ENCODE measurements at places on chromosomes 13 and 19.

DNA sequence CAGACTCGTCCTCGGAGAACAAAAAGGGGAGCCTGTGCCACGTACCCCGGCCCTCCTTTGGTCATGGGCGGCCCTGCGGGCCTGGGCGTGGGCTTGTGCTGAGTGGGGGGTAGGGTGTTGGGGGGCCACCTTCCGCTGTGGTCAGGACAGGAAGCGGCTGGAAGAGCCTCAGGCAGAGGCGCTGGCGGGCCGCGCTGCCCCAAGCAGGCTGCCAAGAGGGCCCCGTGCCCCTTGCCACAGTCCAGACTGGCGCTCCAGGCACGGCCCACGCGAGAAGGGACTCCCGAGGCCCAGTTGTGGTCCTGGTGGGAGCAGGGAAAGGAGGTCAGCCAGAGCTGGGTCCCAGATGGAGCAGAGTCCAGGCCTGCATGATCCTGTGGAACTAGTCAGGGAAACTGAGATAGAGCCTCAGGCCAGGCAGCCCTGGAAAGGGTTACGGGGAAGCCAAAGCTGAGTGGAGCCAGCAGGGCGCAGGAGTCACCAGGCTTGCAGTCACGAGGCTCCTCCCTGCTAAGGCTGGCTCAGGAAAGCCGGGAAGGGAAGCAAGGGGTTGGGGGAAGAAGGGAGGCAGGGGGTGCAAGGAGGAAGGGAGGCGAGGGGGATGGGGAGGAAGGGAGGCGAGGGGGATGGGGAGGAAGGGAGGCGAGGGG, 135.0 kb downstream of the CRYL1 start:
- H3K27me3 ChIP-seq = no peaks in the 10 kb centered on the region
- no peaks in the 10 kb centered on the region for H3K4me1 ChIP-seq
- no peak overlapping the region for H3K27ac ChIP-seq
- H3K4me3 ChIP-seq = no peak overlapping the region
- no peak for DNase-seq
- no peaks in the 10 kb centered on the region for H3K36me3 ChIP-seq

GRCh38 chr13:63124863-63125262, 1709.2 kb upstream of the PCDH20 start:
- no peak for DNase-seq
- no peaks in the 10 kb centered on the region for H3K27me3 ChIP-seq
- H3K36me3 ChIP-seq = no peaks in the 10 kb centered on the region
- H3K4me3 ChIP-seq = no peak overlapping the region
- H3K4me1 ChIP-seq = no peaks in the 10 kb centered on the region
- no peak overlapping the region for H3K27ac ChIP-seq

DNA sequence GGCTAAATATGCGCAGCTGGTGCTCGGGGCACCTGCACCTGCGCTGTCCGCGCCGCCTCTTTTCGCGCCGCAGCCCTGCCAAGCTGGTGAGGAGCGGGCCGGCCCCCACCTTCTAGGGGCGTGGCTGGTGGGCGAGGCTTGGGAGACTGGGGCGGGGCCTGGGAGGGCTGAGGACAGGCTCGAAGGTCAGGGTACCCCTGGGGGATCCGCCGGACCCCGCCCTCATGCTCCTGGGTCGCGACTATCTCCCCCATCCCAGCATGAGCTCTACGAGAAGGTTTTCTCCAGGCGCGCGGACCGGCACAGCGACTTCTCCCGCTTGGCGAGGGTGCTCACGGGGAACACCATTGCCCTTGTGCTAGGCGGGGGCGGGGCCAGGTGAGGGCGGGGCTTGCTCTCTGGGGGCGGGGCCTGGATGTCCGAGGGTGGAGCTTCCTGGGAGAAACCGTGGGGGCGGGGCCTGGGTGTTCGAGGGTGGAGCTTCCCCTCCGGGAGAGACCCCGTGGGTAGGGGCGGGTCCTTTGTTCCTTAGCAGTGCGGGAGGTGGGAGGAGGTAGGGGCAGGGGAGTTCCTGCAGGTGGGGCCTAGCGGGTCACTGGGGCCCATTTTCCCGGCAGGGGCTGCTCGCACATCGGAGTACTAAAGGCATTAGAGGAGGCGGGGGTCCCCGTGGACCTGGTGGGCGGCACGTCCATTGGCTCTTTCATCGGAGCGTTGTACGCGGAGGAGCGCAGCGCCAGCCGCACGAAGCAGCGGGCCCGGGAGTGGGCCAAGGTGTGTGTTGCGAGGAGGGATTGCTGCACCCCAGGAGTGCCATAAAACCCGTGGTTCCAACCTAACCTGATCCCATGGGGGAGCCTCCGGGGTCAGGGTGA, 19.7 kb downstream of the PNPLA6 start:
- no peaks in the 10 kb centered on the region for H3K4me1 ChIP-seq
- H3K4me3 ChIP-seq = no peak overlapping the region
- no peak for DNase-seq

- no peaks in the 10 kb centered on the region for H3K27me3 ChIP-seq
- no peaks in the 10 kb centered on the region for H3K4me1 ChIP-seq
- no peak overlapping the region for H3K27ac ChIP-seq
These were observed 12.6 kb downstream of the TEAD2 start for GRCh38 chr19:49349567-49349966.
